ENCODE measurements at places on chromosomes 12 and 14.

DNA sequence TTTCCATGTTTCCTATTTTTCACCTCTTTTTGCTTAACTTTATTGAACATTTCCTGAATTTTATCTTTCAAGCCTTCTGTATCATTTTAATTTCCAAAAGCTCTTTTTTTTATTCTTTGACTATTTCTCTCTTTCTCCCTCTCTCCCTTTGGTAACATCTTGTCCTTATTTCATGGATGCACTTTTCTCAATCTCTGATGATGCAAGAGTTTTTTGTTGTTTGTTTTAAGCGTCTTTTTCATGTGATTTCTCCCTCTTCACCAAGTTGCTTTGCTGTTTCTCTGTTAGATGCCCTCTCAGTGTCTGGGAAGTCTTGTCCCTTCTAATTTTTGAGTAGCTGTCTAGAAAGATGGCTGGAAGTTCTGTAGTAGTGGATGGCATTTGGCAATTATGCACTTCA lies 62.6 kb downstream of the ANO6 start:
- no peak for DNase-seq

GRCh38 chr14:31080484-31080883 lies 54.3 kb upstream of the STRN3 start:
- DNase-seq, result no peak

DNA sequence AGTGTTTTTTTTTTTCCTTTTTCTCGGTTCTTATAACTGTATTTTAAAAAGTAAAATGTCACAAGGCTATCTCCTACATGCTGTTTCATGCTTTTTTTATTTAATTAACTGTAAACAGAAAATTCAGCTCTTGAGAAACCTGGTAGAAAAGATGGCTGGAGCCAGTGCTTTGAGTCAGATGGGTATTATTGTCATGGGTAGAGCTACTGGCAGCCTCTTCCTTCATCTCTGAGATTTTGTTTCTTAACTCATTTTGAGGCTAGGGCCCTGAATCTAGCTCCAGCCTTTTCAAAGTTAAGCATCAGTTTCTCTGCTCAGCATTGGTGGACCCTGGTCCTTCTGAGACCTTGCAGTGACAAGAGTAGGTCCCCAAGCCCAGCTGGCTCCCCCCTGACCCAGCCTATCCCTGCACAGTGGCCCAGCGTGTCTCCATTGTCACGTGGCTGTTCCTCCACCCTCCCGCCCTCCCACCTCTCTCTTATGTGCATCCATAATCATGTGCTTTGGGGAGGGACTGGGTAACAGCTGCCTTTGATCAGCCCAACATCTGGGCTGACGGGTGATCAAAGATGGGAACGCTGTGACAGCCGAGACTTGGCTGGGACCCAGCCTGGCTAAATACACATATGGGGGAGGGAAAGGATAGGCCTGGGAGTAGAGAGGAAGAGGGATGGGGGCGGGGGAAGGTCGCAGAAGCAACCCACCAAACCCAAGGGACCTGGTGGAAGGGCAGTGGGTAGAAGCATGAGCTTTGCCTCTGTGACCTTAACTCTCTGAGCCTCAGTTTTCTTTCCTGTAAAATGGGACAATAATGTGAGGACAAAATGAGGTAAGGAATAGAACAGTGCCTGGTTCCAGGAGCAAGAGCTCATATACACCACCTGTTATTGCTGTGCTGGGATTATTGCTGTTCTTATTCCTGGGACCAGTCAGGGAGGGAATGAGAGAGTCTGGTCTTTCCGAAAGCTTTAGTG lies 24.4 kb upstream of the RBM19 start:
- no peak for DNase-seq

- no peak for DNase-seq
Measured at GRCh38 chr14:60643141-60643462, 6.2 kb downstream of the SIX1 start.

GRCh38 chr12:64006211-64006825 lies 161.8 kb downstream of the SRGAP1 start:
- DNase-seq, result no peak
